ENCODE measurements at places on chromosomes 6 and 20.

DNA sequence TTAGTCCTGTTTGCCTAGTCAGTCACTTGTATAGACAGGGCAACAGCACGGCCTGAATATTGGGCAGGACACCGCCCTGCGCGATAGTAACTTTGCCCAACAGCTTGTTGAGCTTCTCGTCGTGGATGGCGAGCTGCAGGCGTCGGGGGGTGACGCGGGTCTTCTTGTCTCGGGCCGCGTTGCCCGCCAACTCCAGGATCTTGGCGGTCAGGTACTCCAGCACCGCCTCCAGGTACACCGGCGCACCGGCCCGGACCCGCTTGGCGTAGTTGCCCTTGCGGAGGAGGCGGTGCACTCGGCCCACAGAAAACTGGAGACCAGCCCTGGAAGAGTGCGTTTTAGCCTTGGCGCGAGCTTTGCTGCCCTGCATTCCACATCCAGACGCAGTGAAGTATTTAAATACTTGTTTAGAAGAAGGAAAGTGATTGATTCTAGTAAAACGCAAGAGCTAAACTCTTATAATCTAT is 92.8 kb upstream of the BTN3A2 start:
- no peak overlapping the region for H3K4me3 ChIP-seq
- no peaks in the 10 kb centered on the region for H3K36me3 ChIP-seq
- H3K27ac ChIP-seq, result no peak overlapping the region
- peak; percentile 66 for DNase-seq

DNA sequence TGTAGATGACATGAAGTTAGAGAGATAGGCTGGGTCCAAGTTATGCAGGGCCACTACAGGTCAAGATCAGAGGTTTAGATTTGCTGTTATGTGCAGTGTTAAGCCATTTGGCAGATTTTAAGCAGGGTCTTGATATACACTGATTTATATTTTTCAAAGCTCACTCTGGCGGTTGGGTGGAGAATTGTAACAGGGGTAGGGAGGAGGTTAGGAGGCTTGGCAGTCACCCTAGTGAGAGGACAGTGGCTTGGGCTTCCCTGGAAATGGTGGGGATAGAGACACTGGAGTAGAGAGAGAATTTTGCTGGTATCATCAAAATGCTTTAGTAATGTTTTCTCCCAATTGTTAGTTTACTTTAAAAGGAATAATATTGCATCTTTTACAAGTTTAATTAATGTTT is 149.5 kb upstream of the SUPT3H start:
- H3K27me3 ChIP-seq, result no peaks in the 10 kb centered on the region
- H3K4me1 ChIP-seq, result no peaks in the 10 kb centered on the region
- H3K4me3 ChIP-seq, result no peak overlapping the region
- H3K27ac ChIP-seq, result no peak overlapping the region
- DNase-seq, result no peak

DNA sequence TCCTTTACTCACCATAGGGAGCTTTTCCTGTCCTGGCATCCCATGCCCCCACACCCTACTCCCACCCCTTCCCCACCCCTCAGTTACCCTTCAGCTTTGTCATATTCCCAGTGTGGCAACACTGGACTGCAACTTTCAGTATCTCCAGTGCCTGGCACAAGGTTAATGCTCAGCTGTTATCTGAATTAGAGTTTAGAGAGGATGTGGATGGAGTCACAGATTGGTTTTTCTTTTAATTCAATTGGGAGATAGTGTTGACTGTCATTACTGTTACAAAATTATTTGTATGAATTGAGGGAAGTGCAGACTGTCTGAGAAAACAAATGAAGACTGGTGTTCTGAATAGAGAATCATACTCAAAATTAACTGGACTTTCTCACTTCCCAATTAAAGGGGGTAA is 89.9 kb downstream of the TULP4 start:
- H3K36me3 ChIP-seq, result no peaks in the 10 kb centered on the region
- H3K4me3 ChIP-seq, result no peak overlapping the region
- H3K4me1 ChIP-seq, result peaks cover 6% of the 10 kb centered on the region
- DNase-seq, result no peak
- H3K27ac ChIP-seq, result no peak overlapping the region

GRCh38 chr6:119986934-119987549 is 637.5 kb upstream of the MAN1A1 start:
- no peaks in the 10 kb centered on the region for H3K4me1 ChIP-seq
- H3K27me3 ChIP-seq, result no peaks in the 10 kb centered on the region

DNA sequence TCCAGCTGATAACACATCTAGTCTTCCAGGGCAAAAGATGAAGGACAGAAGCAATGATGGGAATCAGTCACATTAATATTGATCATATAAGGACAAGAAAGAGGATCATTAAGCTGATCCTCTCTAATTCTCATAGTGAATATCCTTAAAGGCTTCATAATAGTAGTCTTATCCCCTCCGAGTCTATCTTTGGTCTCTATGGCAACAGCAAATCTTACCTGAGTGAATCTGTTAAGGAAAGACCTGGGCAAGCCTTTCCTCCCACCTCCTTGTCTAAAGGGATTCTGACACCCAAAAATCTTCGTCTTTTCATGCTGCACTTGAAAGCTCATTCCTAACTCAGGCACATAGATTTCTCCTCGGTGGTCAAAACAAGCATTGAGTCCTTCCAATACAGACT is 86.4 kb upstream of the LYRM2 start:
- no peak overlapping the region for H3K4me3 ChIP-seq
- H3K27me3 ChIP-seq, result no peaks in the 10 kb centered on the region
- no peak overlapping the region for H3K27ac ChIP-seq
- DNase-seq, result no peak

DNA sequence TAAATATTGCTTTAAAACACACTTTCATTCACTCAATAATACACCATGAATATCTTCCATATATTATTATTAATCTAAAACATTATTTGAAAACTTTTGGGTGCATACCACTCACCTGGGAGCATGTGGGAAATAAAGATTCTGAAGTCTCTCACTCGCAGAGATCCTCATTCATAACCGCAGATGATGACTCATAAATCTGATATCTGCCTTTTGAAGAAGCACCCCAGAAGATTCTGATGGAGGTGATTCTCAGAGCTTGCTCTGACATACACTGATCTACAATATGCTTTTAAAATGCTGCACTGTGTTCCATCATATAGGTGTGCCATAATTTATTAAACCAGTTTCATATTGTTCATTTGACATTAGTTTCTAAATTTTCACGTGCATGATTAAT is 135.0 kb upstream of the SGK1 start:
- no peak overlapping the region for H3K27ac ChIP-seq
- no peak for DNase-seq
- H3K27me3 ChIP-seq, result no peaks in the 10 kb centered on the region

DNA sequence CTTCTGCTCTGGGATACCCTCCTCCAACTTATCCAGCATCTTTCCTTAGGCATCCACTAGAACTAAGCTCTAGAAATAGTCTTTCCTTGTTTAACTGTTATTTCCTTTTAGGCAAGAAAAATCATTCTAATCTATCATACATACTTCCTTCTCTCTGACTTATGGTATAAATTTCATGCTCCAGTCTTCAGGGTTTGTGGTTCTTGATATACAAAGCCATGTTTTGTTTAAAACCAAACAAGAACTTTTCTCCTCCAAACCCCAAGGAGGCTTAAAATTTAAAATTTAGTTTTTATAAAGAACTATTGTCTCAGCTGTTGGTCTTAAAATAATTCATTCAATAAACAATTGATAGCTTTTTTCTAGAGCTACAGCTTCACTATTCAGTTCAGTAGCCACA is 77.2 kb downstream of the CD164 start:
- no peak overlapping the region for H3K4me3 ChIP-seq
- DNase-seq, result no peak
- no peaks in the 10 kb centered on the region for H3K4me1 ChIP-seq
- no peaks in the 10 kb centered on the region for H3K27me3 ChIP-seq
- H3K36me3 ChIP-seq, result no peaks in the 10 kb centered on the region

GRCh38 chr6:148177589-148178233 is 164.9 kb upstream of the SASH1 start:
- H3K4me1 ChIP-seq, result no peaks in the 10 kb centered on the region
- H3K4me3 ChIP-seq, result no peak overlapping the region
- H3K27me3 ChIP-seq, result no peaks in the 10 kb centered on the region

- no peak overlapping the region for H3K4me3 ChIP-seq
- H3K4me1 ChIP-seq, result peaks cover 25% of the 10 kb centered on the region
- no peak overlapping the region for H3K27ac ChIP-seq
- peaks cover 60% of the 10 kb centered on the region for H3K36me3 ChIP-seq
Observed at GRCh38 chr6:30724906-30725667, 4.9 kb downstream of the TUBB start.

GRCh38 chr6:126531286-126531685 is 191.4 kb downstream of the CENPW start:
- H3K4me1 ChIP-seq, result peaks cover 6% of the 10 kb centered on the region
- H3K4me3 ChIP-seq, result no peak overlapping the region
- DNase-seq, result no peak
- H3K27me3 ChIP-seq, result no peaks in the 10 kb centered on the region
- H3K27ac ChIP-seq, result no peak overlapping the region
- no peaks in the 10 kb centered on the region for H3K36me3 ChIP-seq

DNA sequence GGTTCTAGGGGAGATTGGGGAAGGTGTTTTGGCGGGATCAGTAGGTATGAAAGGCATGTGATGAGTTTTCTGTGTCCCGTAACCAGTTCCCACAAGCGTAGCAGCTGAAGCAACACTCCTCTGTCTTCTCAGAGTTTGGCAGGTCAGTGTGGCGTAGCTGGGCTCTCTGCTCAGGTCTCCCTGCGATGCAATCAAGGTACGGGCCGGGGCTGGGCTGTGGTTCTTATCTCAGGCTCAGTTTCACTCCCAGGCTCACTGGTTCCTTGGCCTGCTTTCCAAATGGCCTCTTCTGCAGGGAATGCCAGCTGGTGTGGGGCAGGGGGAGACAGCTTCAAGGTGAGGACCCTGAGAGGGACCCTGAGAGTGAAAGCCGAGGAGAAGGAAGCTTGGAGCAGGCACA is 280.7 kb downstream of the CDH4 start:
- DNase-seq, result no peak
- H3K27me3 ChIP-seq, result no peaks in the 10 kb centered on the region
- no peaks in the 10 kb centered on the region for H3K4me1 ChIP-seq
- H3K36me3 ChIP-seq, result no peaks in the 10 kb centered on the region

DNA sequence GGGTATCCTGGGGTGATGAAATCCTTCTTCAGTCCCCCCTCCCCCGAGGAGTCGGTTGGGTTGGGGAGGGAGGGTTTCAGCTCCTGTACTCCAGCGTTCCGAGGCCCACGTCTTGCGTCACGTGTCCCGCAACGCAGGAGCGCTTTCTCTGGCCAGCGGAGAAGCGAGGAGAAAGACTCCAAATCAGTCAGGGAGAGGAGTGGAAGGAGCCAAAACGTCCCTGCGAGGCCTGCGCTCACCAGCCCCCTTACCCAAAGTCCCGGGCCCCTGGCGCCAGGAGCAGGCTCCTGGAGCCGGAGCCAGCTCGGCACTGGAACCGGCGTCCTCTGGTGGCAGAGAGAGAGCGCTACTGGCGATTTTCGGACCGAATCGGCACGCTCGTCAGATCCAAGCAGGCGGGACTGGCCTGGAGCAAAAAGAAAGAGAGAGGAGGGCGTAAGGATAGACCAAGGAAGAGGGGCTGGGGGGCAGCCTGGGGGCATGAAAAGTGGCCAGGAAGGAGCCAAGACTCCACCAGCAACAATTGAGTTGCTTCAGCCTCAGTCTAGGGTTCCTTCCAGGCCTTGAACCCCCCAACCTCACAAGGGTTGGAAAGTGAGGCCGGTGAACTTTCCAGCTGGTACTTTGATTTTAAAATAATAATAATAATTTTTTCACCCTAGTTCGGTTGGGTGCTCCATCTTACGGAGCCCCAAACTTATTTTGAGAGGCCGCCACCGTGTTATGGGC is at the start of gene GNAS:
TSS of gene GNAS (plus strand) at position 174 of the 729 bp plus-strand sequence.
- DNase-seq, result peak; percentile 81
- H3K36me3 ChIP-seq, result no peaks in the 10 kb centered on the region
- H3K27me3 ChIP-seq, result peaks cover 30% of the 10 kb centered on the region
- H3K27ac ChIP-seq, result no peak within 1 kb of the TSS
- no peaks in the 10 kb centered on the region for H3K4me1 ChIP-seq
- H3K4me3 ChIP-seq, result no peak within 1 kb of the TSS

GRCh38 chr6:56079751-56080540 is 167.4 kb downstream of the COL21A1 start:
- no peak for DNase-seq

- H3K4me1 ChIP-seq, result peaks cover 3% of the 10 kb centered on the region
- no peak overlapping the region for H3K4me3 ChIP-seq
- no peak for DNase-seq
- H3K36me3 ChIP-seq, result no peaks in the 10 kb centered on the region
- H3K27ac ChIP-seq, result no peak overlapping the region
- no peaks in the 10 kb centered on the region for H3K27me3 ChIP-seq
Observed at GRCh38 chr6:135664527-135664926, 167.0 kb upstream of the AHI1 start.

GRCh38 chr6:156189195-156189594 is 588.0 kb upstream of the ARID1B start:
- no peaks in the 10 kb centered on the region for H3K4me1 ChIP-seq
- H3K27ac ChIP-seq, result no peak overlapping the region
- DNase-seq, result no peak
- no peak overlapping the region for H3K4me3 ChIP-seq

GRCh38 chr20:34980543-34981233 is 25.0 kb downstream of the MYH7B start:
- H3K27ac ChIP-seq, result peak overlapping the region; percentile 88
- H3K4me3 ChIP-seq, result no peak overlapping the region
- H3K36me3 ChIP-seq, result no peaks in the 10 kb centered on the region

DNA sequence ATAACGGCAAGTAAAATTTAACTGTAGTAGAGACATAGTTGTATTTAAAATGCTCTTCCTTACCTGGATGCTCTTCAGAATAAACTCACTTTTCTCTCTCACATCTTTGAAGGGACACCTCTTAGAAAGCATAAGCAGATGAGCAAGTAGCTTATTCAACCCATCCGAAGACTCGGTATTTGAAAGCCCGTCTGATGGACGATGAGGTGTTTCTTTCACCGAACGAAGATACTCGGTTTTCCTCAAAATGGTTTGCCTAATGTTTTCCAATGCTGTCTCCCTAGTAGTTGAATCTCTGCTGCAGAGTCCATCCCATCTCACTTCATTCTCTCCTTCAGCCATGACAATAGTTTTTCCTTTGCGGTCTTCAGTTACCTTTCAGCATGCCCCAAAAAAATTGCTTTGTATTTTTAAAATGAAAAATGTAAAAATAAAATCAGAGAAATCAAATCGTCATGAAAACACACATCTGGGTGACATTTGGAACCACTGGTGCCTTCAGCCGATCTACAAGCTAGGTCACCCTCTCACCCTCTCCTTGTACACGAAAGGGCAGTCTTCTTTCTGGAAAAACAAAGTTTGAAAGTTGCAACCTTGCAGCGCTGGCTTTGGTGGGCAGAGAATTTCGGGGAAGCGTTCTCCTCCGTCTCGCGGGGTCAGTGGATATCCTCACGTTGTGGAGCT is 772 bp downstream of the SESN1 start:
- H3K4me1 ChIP-seq, result peaks cover 22% of the 10 kb centered on the region
- DNase-seq, result peak; percentile 66
- H3K27me3 ChIP-seq, result no peaks in the 10 kb centered on the region
- no peaks in the 10 kb centered on the region for H3K36me3 ChIP-seq
- H3K4me3 ChIP-seq, result peak overlapping the region; percentile 56
- H3K27ac ChIP-seq, result peak overlapping the region; percentile 99

GRCh38 chr20:62980380-62980960 is 26.3 kb downstream of the BHLHE23 start:
- H3K4me1 ChIP-seq, result no peaks in the 10 kb centered on the region
- no peak overlapping the region for H3K4me3 ChIP-seq
- H3K36me3 ChIP-seq, result no peaks in the 10 kb centered on the region
- no peak for DNase-seq
- no peak overlapping the region for H3K27ac ChIP-seq

- peak overlapping the region; percentile 30 for H3K4me3 ChIP-seq
- peak; percentile 37 for DNase-seq
- no peaks in the 10 kb centered on the region for H3K4me1 ChIP-seq
- H3K36me3 ChIP-seq, result no peaks in the 10 kb centered on the region
- peaks cover 24% of the 10 kb centered on the region for H3K27me3 ChIP-seq
Observed at GRCh38 chr6:122610690-122611455, 668 bp downstream of the PKIB start.

Data from lung (tissue), 17 donors.